ENCODE measurements at places on chromosomes 5 and 9.

- no peaks in the 10 kb centered on the region for H3K27me3 ChIP-seq
- H3K4me3 ChIP-seq, result no peak overlapping the region
- no peak for DNase-seq
- H3K27ac ChIP-seq, result no peak overlapping the region
These were observed 381.3 kb upstream of the SLC24A2 start for GRCh38 chr9:20170122-20170521.

DNA sequence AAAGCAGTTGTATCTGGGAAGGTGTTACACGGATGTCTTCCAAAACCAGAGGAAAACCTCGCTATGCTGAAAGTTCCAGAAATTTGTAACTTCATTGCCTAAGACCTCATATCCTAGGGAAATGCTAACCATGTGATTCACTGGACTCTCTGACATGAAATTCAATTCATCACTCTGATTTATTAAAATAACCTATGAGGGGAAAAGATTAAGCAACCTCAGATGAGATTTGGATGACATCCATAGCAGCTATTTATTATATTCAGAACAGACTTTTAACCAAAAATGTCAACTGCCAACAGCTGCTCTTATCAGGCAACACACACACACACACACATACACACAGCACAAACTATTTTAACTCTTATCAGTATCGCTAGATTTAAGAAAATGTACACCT lies 1006.4 kb upstream of the CTNND2 start:
- DNase-seq, result no peak
- H3K27me3 ChIP-seq, result no peaks in the 10 kb centered on the region
- H3K27ac ChIP-seq, result no peak overlapping the region
- H3K36me3 ChIP-seq, result no peaks in the 10 kb centered on the region
- H3K4me1 ChIP-seq, result no peaks in the 10 kb centered on the region

- no peak overlapping the region for H3K4me3 ChIP-seq
- no peak overlapping the region for H3K27ac ChIP-seq
- H3K4me1 ChIP-seq, result no peaks in the 10 kb centered on the region
- no peaks in the 10 kb centered on the region for H3K27me3 ChIP-seq
- no peak for DNase-seq
These were observed 440.4 kb downstream of the DMRT2 start for GRCh38 chr9:1490341-1491232.

GRCh38 chr9:84002344-84002743 lies 21.7 kb downstream of the RMI1 start:
- H3K36me3 ChIP-seq, result peaks cover 47% of the 10 kb centered on the region
- DNase-seq, result no peak
- no peaks in the 10 kb centered on the region for H3K27me3 ChIP-seq
- 0 out of 2 replicates have a peak overlapping the region, but pooled peaks have one; percentile 15 for H3K27ac ChIP-seq

DNA sequence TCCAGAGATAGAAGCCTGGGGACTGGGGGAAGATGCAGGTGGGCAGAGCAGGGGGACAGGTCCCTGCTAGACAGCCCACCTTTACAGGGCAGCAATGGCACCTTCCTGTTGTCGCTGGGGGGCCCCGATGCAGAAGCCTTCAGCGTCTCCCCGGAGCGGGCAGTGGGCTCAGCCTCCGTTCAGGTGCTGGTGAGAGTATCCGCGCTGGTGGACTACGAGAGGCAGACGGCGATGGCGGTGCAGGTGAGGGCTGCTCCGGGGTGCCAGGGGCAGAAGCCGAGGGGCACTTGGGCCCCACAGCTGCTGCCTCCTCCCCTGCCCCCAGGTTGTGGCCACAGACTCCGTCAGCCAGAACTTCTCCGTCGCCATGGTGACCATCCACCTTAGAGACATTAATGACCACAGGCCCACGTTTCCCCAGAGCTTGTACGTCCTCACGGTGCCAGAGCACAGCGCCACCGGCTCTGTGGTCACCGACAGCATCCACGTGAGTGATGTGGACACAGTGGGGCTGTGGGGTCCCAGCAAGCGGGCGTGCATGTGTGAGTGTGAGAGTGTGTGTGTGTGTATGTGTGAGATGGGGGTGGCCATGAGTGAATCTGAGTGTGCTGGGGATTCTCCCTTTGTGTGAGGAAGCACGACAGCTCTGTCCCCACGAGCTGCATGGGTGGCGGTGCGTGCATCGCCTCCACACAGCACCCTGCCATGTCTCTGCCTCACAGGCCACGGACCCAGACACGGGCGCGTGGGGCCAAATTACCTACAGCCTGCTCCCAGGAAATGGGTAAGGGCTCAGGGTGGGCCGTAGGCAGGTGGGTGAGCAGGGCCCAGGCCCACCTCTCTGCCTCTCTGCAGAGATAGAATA lies 28.4 kb downstream of the CDHR2 start:
- H3K4me1 ChIP-seq, result no peaks in the 10 kb centered on the region
- H3K36me3 ChIP-seq, result no peaks in the 10 kb centered on the region
- no peak overlapping the region for H3K4me3 ChIP-seq

- no peaks in the 10 kb centered on the region for H3K4me1 ChIP-seq
- H3K4me3 ChIP-seq, result no peak overlapping the region
- H3K36me3 ChIP-seq, result no peaks in the 10 kb centered on the region
- H3K27me3 ChIP-seq, result no peaks in the 10 kb centered on the region
- H3K27ac ChIP-seq, result no peak overlapping the region
These were observed 80.1 kb downstream of the EDIL3 start for GRCh38 chr5:84304599-84304998.

GRCh38 chr9:6961845-6962522 lies 204.2 kb downstream of the KDM4C start:
- no peak for DNase-seq
- no peak overlapping the region for H3K4me3 ChIP-seq
- H3K27me3 ChIP-seq, result no peaks in the 10 kb centered on the region
- no peaks in the 10 kb centered on the region for H3K36me3 ChIP-seq
- H3K27ac ChIP-seq, result no peak overlapping the region
- H3K4me1 ChIP-seq, result no peaks in the 10 kb centered on the region

DNA sequence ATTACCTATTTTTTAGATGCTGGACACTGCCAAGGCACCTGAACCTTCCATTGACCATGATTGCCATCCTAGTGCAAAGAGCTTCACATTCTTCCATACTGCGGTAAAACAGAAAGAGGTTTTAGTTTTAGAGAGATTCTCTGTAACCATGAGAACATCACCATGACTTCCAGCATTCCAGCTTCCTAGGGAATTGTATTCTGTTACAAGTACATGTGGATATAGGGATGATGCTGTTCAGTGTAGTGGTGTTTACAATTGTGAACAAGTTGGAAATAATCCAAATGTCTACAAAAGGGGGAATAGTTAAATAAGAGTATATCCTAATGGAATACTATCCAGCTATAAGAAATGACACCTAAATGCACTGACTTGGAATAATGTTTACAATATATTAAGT lies 22.4 kb downstream of the NIPSNAP3B start:
- no peaks in the 10 kb centered on the region for H3K36me3 ChIP-seq
- no peak overlapping the region for H3K4me3 ChIP-seq
- H3K27me3 ChIP-seq, result no peaks in the 10 kb centered on the region

DNA sequence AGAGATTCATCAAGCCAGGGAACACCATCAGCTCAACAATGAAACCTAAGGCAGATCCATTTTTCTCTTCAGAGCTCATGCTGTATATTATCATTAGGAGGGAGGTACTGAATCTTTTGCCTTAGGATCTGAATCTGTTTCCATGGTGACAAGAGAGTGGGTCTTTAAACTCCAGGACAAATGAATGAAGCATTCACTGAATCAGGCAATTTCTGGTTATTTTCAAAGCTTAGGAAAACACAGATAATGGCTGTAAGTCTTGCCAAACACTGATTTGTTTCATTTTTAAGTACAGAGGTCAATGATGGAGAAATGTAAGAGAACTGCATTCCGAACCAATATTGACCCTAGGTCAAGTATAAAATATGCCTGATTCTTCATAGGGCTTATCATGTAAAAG lies 84.9 kb downstream of the GNA14 start:
- H3K36me3 ChIP-seq, result no peaks in the 10 kb centered on the region
- no peaks in the 10 kb centered on the region for H3K27me3 ChIP-seq

Measured in DND-41 (cell line).